Muscle of back (tissue), 13 donors: ENCODE measurements at places on chromosomes 5 and 9.
A peak's percentile ranks its signal among the peaks of the same experiment; 100 is the strongest.

DNA sequence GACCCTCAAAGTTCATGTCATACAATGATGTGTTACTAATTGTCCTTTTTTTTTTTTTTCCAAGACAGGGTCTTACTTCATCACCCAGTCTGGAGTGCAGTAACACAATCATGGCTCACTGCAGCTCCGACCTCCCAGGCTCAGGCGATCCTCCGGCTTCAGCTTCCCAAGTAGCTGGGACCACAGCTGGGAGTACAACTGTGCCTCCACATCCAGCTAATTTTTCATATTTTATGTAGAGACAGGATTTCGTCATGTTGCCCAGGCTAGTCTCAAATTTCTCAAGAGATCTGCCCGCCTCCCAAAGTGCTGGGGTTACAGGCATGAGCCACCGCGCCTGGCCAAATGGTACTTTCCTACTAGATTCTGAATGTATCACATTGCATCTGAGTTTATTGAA lies 49.4 kb upstream of the EBF1 start:
- DNase-seq, result no peak

GRCh38 chr9:72557549-72557948 lies 36.1 kb downstream of the TMC1 start:
- peak; percentile 63 for DNase-seq

- DNase-seq, result no peak
These were observed 52.1 kb downstream of the EPB41L4A start for GRCh38 chr5:112366987-112367386.

GRCh38 chr5:159340511-159340910 lies 10.2 kb upstream of the IL12B start:
- no peak for DNase-seq

- no peak for DNase-seq
These were observed 108.0 kb upstream of the PHYKPL start for GRCh38 chr5:178340637-178341036.

- DNase-seq, result no peak
These were observed 34.0 kb downstream of the RXRA start for GRCh38 chr9:134360180-134360759.

GRCh38 chr5:115842089-115842935 lies 577 bp downstream of the AP3S1 start:
- DNase-seq, result no peak

GRCh38 chr5:157778121-157778805 lies 34.8 kb downstream of the LSM11 start:
- DNase-seq, result peak; percentile 12

- DNase-seq, result no peak
These were observed 13.9 kb upstream of the COL5A1 start for GRCh38 chr9:134627417-134628353.

GRCh38 chr5:8332666-8333445 lies 463.9 kb downstream of the MTRR start:
- DNase-seq, result no peak
